IPS DF 6.9 (cell line): ENCODE measurements at places on chromosomes 1 and 21.

GRCh38 chr1:183931646-183932271 lies 105.8 kb downstream of the COLGALT2 start:
- H3K27me3 ChIP-seq, result no peaks in the 10 kb centered on the region
- no peaks in the 10 kb centered on the region for H3K36me3 ChIP-seq

- no peak overlapping the region for H3K4me3 ChIP-seq
- no peaks in the 10 kb centered on the region for H3K36me3 ChIP-seq
- no peak for DNase-seq
- H3K27me3 ChIP-seq, result no peaks in the 10 kb centered on the region
- H3K27ac ChIP-seq, result no peak overlapping the region
Observed at GRCh38 chr1:175536369-175536768, 207.0 kb downstream of the TNR start.

DNA sequence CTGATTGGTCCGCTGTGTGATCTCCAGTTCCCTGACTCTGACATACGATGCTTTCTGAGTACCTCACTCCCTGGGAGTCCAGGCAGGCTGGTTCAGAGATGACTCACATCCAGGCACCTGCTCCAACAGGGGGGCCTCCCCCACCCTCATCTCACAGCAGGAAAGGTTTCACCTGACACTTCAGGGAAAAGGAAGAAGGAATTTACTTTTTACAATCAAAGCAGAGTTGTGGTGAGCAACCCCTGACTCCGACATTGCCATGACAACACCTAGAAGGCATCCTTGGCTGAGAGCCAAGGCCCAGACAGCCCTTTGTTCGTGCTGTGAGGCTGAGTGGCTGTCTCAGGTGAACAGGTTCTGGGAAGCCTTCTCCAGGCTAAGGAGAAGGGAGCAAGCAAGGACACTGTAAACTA lies 164.6 kb upstream of the GJB5 start:
- H3K27me3 ChIP-seq, result no peaks in the 10 kb centered on the region
- no peak overlapping the region for H3K27ac ChIP-seq
- H3K4me1 ChIP-seq, result peaks cover 6% of the 10 kb centered on the region
- no peak overlapping the region for H3K4me3 ChIP-seq
- H3K36me3 ChIP-seq, result no peaks in the 10 kb centered on the region

DNA sequence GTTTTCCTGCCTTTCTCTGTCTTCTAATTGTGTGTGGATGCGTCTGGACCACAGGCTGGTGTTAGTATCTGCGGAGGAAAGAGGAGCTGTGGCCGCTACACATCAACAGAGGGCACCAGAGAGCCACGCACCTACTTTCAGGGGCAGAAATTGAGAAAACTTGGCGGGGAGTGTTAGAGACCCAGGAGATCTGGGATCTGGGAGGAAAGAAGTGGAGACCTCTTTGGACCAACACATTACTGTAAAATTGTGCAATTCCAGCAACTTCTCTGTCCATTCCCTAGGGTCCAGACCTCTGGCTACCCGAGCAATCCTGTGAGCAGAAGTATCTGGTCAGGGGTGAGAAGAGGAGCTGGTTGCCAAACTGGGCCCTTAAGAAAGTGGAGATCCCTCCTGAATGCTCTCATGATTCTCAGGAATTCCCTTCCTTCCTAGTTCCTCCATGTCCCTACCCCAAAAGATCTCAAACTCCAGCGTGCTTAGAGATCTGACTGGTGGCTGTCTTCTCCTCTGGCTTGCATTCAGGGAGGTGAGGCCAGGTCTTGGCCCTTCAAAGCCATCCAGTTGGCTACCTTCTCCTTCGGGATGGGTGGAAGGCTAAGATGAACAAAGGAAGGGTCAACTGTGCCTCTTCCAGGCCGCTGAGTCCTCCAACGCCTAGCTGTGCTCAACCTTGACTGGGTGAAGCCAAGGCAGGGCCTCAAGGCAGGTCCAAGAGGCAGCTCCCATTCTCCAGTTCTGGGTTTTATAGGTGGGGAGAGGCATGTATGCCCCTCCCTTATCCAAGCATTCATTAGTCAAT lies 1.2 kb upstream of the KIRREL1 start:
- H3K4me1 ChIP-seq, result peaks cover 20% of the 10 kb centered on the region
- no peak overlapping the region for H3K27ac ChIP-seq
- H3K4me3 ChIP-seq, result no peak overlapping the region

GRCh38 chr1:53460666-53461322 lies 1.6 kb downstream of the DMRTB1 start:
- H3K27ac ChIP-seq, result no peak overlapping the region
- no peak overlapping the region for H3K4me3 ChIP-seq
- no peaks in the 10 kb centered on the region; the same call in 1 of the 2 replicates for H3K36me3 ChIP-seq
- no peak for DNase-seq
